Spleen (tissue), 13 donors: ENCODE measurements at places on chromosomes 3 and 15. TPM values are rescaled to one million over a fixed set of nuclear protein-coding genes. Genes with fewer than 3 reads are reported as not detected.

DNA sequence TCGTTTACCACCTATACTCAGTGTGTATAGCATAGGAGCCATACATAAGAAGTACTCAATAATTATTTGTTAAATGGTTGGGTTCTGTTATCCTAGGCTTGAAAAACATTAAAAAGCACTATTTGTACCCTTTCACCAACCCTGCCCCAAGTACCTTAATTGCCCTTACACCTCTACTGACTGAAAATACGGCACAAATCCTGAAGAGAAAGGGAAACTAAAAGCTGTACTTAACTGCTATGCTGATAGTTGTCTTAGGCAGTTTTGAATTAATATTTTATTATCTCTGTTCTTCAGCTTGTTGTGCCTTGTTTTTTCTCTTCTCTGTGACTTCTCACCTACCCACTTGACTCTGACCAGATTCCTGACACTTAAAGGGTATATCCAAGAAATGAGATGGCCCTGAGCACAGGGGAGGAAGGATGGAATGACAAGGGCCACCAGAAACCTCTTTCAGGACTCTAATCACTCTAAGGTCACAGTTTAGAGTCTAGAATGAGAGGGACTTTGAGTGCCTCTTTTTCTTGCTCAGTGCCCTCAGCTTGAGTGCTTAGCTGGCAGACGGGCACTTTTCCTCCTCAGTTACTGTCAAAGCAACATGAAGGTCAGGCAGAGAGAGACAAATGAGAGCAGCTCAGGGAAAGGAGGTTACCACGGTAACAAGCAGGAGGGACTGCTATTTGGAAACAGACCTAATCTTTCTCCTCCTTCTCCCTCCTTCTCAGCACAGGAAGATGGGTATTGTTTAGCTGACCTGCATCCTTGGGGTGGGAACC is 136.5 kb downstream of the ZNF609 start:
- no peaks in the 10 kb centered on the region for H3K27me3 ChIP-seq
- peaks cover 17% of the 10 kb centered on the region for H3K4me1 ChIP-seq
- no peak overlapping the region for H3K4me3 ChIP-seq
- H3K27ac ChIP-seq = peak overlapping the region; percentile 73
- no peak for DNase-seq

- H3K36me3 ChIP-seq = no peaks in the 10 kb centered on the region
- H3K27ac ChIP-seq = no peak overlapping the region
- no peak overlapping the region for H3K4me3 ChIP-seq
- H3K27me3 ChIP-seq = no peaks in the 10 kb centered on the region
- DNase-seq = peak; percentile 45
- H3K4me1 ChIP-seq = peaks cover 18% of the 10 kb centered on the region
Observed at GRCh38 chr3:133943639-133944141, 48.0 kb upstream of the RAB6B start.

DNA sequence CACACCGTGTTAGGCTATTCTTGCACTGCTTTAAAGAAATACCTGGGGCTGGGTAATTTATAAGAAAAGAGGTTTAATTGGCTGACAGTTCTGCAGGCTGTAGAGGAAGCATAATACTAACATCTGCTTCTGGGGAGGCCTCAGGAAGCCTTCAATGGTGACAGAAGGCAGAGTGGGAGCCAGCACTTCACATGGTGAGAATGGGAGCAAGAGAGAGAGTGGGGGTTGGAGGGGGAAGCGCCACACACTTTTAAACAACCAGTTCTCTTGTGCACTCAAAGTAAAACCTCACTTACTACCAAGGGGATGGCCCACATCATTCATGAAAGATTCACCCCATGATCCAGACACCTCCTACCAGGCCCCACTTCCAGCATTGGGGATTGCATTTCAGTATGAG is 181.1 kb downstream of the APBA2 start:
- no peaks in the 10 kb centered on the region for H3K4me1 ChIP-seq
- H3K4me3 ChIP-seq = no peak overlapping the region
- no peak for DNase-seq
- H3K27ac ChIP-seq = no peak overlapping the region

- no peak overlapping the region for H3K27ac ChIP-seq
- no peaks in the 10 kb centered on the region for H3K4me1 ChIP-seq
- no peaks in the 10 kb centered on the region for H3K36me3 ChIP-seq
Observed at GRCh38 chr3:143421556-143421955, 302.0 kb downstream of the CHST2 start.

- no peaks in the 10 kb centered on the region for H3K27me3 ChIP-seq
- peak overlapping the region; percentile 68 for H3K27ac ChIP-seq
- no peak for DNase-seq
- H3K36me3 ChIP-seq = no peaks in the 10 kb centered on the region
- no peak overlapping the region for H3K4me3 ChIP-seq
Observed at GRCh38 chr15:58546635-58547627, 115.1 kb downstream of the LIPC start.

DNA sequence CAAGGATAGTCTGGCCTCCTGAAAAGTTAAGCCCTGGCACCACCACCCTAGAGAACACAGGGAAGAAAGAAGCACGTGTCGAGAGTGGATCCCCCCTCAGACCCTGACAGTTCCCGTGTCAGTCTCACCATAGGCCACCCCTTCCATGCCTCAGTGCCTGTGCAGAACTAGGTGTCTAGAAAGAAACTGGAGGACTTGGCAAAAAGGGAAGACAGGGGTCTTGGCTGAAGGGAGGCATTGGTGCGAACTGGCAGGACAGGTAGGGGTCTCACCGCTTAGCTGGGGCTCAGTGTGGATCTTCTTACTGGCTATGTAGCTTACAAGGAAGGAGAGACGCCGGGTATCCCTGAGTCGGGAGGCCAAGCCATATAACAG is 518 bp downstream of the QARS1 start:
- H3K4me1 ChIP-seq = peaks cover 29% of the 10 kb centered on the region
- H3K27me3 ChIP-seq = no peaks in the 10 kb centered on the region
- DNase-seq = no peak
- peaks cover 58% of the 10 kb centered on the region for H3K36me3 ChIP-seq
- peak overlapping the region; percentile 90 for H3K27ac ChIP-seq

DNA sequence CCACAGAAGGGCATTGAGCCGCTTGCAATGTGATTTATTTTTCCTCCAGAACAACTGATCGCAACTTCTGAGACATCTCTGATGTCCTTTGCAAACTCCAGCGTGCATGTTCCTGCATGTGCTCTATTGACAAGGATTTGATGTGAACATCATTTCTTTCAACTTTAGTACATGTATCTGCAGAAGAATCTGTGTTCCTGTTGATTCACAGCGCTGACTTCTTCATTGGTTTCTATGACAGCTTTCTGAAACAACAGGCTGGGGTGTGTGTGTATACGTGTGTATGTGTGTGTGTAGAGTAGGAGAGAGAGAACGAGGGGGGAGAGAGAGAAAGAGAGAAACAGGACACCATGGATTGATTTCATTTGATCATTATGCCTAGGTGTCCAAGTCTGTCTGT is 56.7 kb upstream of the CMTM8 start:
- H3K36me3 ChIP-seq = no peaks in the 10 kb centered on the region
- H3K4me3 ChIP-seq = no peak overlapping the region
- H3K4me1 ChIP-seq = no peaks in the 10 kb centered on the region
- DNase-seq = no peak

DNA sequence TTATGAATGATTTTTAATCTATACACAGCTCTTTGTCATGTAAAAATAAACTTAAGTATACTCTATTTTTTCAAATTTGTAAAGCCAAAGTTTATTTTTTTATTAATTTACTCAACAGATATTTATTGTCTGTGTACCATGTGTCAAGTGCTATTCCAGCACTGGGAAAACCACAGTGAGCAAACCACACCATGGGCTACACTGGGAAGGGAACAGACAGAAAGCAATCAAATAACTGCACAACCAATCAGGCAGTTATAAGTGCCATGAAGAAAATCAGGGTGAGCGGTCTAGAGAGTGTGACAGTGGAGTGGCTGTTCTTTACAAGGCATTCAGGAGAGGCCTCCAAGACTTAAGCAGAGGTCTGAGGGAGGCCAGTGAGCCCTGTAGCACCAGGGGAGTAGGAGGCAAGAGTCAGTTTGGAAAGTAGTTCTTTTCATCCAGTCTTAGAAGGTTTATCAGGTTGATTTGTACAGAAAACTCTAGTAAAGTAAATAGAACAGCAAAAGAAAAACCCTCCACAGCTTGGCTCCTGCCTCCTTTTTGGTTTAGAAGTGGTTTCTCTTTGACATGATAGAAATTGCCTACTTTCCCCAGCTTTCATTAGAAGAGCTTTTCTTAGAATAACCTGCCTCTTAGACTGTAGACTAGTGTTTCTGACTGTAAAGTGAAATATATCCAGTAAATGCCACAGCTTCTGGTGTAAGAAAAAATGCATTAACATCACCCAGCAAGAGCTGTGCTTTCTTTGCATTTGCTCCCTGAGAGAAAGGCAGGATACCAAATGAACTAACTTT is 13.7 kb downstream of the EIF2AK4 start:
- no peaks in the 10 kb centered on the region for H3K4me1 ChIP-seq
- DNase-seq = no peak
- H3K27ac ChIP-seq = no peak overlapping the region
- peaks cover 23% of the 10 kb centered on the region for H3K36me3 ChIP-seq
- no peaks in the 10 kb centered on the region for H3K27me3 ChIP-seq
- H3K4me3 ChIP-seq = no peak overlapping the region

GRCh38 chr3:45950686-45951600 is 7.7 kb downstream of the CXCR6 start:
- H3K36me3 ChIP-seq = peaks cover 87% of the 10 kb centered on the region
- no peaks in the 10 kb centered on the region for H3K27me3 ChIP-seq
- peak; percentile 59 for DNase-seq
- H3K27ac ChIP-seq = peak overlapping the region; percentile 64

- H3K27me3 ChIP-seq = no peaks in the 10 kb centered on the region
- H3K27ac ChIP-seq = no peak overlapping the region
- H3K4me1 ChIP-seq = no peaks in the 10 kb centered on the region
- DNase-seq = no peak
- H3K4me3 ChIP-seq = no peak overlapping the region
Observed at GRCh38 chr3:115857518-115858136, 234.3 kb downstream of the GAP43 start.

DNA sequence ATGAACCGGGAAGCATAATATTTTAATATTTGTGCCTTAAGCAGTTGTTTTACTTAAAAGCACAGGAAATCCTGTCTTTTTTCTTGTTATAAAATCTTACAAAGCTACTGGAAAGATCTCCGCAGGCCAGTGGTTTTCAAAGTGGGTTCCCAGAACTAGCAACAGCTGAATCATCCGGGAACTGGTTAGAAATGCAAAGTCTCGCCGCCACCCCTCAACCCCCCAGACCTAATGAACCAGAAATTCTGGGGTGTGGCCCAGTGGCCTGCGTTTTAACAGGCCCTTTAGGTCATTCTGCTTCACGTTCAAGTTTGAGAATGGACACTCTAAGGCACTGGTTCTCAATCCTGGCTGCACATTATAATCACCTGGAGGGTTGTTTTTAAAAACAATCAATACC is 74.7 kb downstream of the PDZRN3 start:
- no peak for DNase-seq
- no peak overlapping the region for H3K4me3 ChIP-seq
- H3K4me1 ChIP-seq = no peaks in the 10 kb centered on the region
- no peak overlapping the region for H3K27ac ChIP-seq

DNA sequence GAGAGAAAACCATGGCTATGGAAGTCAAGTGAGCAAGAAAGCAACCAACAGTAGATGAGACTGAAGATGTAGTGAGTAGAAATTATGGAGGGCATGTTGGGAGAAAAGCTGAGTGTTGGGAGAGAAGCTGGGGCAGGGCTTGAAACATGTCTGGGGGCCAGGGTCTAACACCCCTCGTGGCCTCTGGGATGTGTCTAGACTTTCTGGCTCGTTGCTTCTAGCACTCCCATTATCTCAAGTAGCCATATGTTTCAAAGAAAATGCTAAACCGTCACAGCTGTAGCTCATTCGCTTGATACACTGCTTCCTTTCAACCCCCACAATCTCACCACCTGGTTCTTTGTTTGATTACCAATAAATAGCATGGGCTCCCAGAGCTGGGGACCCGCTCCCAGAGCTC is 83.8 kb upstream of the BCHE start:
- H3K27ac ChIP-seq = no peak overlapping the region
- H3K36me3 ChIP-seq = no peaks in the 10 kb centered on the region
- H3K4me1 ChIP-seq = no peaks in the 10 kb centered on the region
- H3K27me3 ChIP-seq = no peaks in the 10 kb centered on the region
- no peak for DNase-seq

GRCh38 chr15:94008104-94009074 is 223.0 kb upstream of the MCTP2 start:
- no peaks in the 10 kb centered on the region for H3K4me1 ChIP-seq
- no peaks in the 10 kb centered on the region for H3K27me3 ChIP-seq
- H3K27ac ChIP-seq = no peak overlapping the region
- DNase-seq = no peak

DNA sequence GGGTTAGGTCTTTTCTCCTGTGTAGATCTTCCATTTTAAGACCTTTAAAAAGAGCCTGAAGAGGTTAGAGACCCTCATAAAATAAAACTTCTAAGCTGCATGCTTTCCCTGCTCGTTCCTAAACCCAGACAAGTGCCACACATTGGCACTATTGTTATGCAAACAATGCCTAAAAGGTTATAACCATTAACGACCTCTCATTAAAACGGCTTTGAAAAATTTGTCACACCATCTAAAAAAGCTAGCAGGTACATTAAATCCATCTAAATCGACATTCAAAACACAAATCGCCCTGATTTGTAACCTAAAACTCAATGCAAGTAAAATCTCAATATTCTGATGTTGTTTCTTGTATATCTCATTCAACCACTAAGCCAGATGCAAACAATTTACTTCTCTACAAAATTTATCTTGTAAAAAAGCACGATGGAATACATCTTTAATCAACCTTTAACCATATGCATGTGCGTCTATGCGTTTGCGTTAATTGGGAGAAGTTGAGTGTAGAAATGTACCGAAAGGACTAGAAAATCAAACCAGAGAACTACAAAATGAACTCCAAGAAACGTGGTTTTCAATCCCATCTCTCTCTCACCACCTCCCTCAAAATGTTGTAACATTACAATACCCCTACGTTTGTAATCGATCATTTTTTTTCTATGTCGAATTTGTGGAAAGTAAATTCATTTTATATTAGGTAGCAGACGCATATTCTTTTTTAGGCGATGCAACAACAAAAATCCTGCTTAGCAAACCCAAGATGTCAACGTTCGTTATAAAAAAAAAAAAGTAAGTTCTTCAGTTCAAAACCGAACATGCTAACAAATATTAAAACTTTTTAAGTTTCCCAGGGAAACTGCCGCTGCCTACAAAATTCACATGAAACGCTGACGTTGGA is 1.2 kb downstream of the ALDH1A2 start:
- no peaks in the 10 kb centered on the region for H3K36me3 ChIP-seq
- peaks cover 18% of the 10 kb centered on the region for H3K4me1 ChIP-seq
- peaks cover 99% of the 10 kb centered on the region for H3K27me3 ChIP-seq

GRCh38 chr3:89268059-89268458 is 160.6 kb downstream of the EPHA3 start:
- no peaks in the 10 kb centered on the region for H3K27me3 ChIP-seq
- H3K36me3 ChIP-seq = no peaks in the 10 kb centered on the region

GRCh38 chr15:39582977-39583595 is 2.2 kb downstream of the THBS1 start:
- H3K27me3 ChIP-seq = peaks cover 15% of the 10 kb centered on the region
- no peak for DNase-seq
- peak overlapping the region; percentile 39 for H3K4me3 ChIP-seq
- H3K27ac ChIP-seq = peak overlapping the region; percentile 90
- H3K4me1 ChIP-seq = peaks cover 77% of the 10 kb centered on the region

The CACNA2D2 gene
- total RNA-seq = 1.4 TPM

The CPB1 gene
- total RNA-seq = 30.7 TPM

The TTLL13 gene
- 1.8 TPM for total RNA-seq

The SLC27A2 gene
- 1.0 TPM for total RNA-seq

The TBC1D21 gene
- not detected for total RNA-seq

The METTL6 gene
- 14.0 TPM for total RNA-seq

The CADPS gene
- total RNA-seq = 0.40 TPM

The SLC2A2 gene
- not detected for total RNA-seq

The LINGO1 gene
- 5.5 TPM for total RNA-seq

The PLA2G4E gene
- not detected for total RNA-seq

The GLDN gene
- total RNA-seq = 7.8 TPM

The CNTN4 gene
- total RNA-seq = 3.0 TPM

The CMTM7 gene
- total RNA-seq = 79.3 TPM

The C3orf49 gene
- total RNA-seq = not detected

The SPINK8 gene
- not detected for total RNA-seq

The GATM gene
- 47.2 TPM for total RNA-seq
